ENCODE measurements at places on chromosomes 2 and 18.
A peak's percentile ranks its signal among the peaks of the same experiment; 100 is the strongest.

DNA sequence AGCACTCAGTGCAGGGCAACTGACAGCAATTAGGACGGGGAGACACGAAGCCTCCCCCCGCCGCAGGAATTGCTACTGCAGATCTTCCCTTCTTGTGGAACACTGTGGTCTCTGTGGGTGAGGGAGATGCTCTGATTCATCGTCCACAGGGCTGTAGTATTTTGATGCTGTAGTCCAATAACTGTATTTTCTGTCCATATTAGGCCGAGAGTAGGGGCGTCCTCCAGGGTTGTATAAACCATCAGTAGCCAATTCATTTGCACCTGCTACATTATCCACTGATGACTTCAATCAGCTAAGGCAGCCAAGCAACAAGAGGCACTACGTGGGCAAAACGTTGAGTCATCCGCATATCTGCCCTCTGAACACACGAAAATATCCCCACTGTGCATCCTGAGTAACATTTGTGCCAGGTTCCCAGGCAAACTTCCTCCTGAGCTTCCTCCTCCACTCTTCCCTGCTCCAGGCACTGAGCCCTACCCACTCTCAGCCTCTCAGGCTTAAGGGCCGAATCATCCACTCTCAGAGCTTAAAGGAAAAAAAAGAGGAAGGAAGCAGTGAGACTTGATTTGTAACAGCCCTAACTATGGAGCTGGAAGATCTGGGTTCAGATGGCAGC is 62.1 kb downstream of the LBH start:
- DNase-seq: no peak

GRCh38 chr2:8171608-8172007 is 510.2 kb upstream of the ID2 start:
- DNase-seq: no peak

DNA sequence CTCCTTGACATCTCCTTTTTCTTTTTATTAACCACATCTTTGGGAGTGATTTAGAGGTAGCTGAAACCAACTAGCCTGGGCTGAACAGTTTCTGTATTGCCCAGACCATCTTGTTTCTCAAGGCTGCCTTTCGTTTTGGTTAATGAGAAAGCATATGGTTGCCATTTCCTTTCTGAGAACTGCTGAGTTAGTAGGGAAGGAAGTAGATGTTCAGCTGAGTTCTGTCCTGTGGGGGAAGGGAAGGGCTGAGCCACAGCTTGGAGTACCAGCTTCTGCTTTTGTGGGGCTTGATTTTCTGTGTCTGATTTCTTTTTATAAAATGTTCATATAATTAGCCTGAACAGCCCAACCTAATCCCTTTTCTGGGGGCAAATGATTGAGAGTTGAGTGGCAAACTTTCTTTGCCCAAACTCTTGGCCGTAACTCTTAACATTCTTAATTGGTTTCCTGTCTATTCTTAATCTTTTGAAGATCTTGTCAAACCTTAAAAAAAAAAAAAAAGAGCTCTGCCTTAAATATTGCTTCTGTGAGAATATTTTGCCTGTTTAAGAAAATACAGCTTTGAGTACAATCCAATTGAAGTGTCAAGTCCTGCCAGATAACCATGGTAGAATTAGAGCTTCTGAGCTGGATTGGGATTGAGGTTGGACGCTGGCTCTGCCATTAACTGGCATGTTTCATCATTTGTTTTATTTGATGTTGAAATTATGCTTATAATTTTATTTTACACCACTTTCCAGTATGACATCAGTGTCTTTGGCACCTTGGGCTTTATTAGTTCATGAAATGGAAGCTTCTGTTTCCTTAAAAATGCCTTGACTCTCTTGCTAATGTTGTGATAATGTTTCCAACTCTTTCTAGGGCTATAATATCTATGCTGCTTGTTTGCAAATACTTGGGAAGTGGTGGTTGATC is 1.9 kb upstream of the NABP1 start:
- peak; percentile 36 for DNase-seq

DNA sequence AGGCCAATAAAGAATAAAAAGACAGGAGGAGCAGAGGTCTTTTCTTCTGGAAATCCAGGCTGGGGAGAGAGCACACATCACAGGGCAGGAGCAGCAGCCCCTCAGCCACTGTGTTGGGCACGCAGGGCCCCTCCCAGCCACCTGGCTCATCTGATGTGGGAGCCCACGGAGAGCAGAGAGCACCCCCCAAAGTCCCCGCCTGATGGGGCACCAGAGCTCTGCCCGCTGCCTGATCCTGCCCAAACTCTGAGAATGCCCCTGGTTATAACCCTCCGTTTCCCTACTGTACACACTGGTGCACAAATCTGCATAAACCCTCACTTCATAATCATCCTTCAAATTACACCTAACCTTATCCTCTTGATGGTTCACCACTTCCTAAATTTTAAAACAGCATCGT is 111.3 kb downstream of the HDAC4 start:
- no peak for DNase-seq

DNA sequence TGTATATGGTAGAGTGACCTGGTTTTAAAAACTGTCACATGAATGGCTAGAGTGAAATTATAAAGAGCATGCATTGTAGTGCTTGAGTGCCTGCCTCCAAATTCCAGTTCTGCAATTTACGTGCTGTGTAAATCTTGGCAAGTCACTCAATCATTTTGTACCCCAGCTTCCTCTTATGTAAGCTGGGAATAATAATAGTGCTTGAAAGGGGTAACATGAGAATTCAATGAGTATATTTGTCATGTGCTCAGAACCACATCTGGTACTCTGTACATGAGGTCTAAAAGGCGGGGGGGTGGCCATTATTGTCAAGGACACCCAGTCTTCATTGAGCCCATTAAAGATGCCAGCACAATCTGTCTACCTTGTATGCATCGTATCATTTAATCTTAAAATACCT is 214.8 kb downstream of the MC4R start:
- DNase-seq: no peak

- DNase-seq: no peak
Measured at GRCh38 chr2:217636991-217637561, 365.7 kb downstream of the TNS1 start.

- DNase-seq: no peak
Measured at GRCh38 chr2:170243118-170243837, 65.3 kb downstream of the MYO3B start.

DNA sequence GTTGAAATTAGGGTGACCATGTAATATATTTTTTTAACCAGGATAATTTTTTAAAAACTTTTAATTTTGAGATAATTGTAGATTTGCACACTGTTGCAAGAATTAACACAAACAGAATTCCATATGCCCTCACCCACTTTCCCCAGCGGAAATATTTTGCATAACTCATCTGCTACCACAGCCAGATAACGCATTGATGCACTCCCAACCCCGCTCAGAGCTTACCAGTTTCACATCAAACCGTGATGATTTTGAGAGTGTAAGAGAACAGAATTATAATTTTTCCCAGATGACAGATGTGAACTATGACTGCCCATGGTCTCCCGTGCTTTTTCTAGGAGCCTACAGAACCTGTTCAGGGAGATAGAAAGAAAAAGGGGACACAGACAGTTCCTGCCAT is 35.2 kb upstream of the LDLRAD4 start:
- DNase-seq: no peak

GRCh38 chr2:206482123-206482522 is 38.8 kb downstream of the ADAM23 start:
- no peak for DNase-seq

Data from activated CD4-positive, alpha-beta T cell treated with anti-CD3 and anti-CD28 coated beads for 1 hour (primary cell).